ENCODE measurements at places on chromosomes 6 and 20.

DNA sequence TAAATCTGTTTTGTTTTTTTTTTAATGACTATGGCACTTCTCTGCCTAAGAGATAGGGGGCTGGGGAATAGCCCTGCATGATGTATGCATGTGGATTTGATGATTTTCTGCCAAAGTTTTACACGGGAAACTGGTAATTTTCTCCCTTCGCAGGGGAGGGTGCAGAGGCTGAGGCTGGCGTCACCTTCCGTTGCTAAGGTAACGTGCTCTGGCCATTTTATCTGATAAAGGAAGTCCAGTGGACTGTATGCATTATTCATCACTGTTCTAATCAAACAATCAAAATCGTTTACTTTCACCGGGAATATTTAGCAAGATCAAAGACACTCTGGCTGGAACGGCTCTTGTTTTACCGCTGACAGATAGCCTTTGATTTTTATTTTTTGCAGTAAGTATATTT lies 789 bp downstream of the PHACTR1 start:
- peak; percentile 37 for DNase-seq

DNA sequence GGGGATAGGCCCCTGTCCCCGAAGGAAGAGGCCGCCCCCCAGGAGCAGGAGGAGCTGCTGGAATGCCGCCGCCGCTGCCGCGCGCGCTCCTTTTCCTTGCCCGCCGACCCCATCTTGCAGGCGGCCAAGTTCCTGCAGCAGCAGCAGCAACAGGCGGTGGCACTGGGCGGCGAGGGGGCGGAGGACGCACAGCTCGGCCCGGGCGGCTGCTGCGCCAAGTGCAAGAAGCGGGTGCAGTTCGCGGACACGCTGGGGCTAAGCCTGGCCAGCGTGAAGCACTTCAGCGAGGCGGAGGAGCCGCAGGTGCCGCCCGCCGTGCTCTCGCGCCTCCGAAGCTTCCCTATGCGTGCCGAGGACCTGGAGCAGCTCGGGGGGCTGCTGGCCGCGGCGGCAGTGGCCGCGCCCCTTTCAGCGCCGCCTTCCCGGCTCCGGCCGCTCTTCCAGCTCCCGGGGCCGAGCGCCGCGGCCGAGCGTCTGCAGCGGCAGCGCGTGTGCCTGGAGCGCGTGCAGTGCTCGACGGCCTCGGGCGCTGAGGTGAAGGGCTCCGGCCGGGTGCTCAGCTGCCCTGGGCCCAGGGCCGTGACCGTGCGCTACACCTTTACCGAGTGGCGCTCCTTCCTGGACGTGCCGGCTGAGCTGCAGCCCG lies 630 bp downstream of the PPP1R3G start:
- no peak for DNase-seq

DNA sequence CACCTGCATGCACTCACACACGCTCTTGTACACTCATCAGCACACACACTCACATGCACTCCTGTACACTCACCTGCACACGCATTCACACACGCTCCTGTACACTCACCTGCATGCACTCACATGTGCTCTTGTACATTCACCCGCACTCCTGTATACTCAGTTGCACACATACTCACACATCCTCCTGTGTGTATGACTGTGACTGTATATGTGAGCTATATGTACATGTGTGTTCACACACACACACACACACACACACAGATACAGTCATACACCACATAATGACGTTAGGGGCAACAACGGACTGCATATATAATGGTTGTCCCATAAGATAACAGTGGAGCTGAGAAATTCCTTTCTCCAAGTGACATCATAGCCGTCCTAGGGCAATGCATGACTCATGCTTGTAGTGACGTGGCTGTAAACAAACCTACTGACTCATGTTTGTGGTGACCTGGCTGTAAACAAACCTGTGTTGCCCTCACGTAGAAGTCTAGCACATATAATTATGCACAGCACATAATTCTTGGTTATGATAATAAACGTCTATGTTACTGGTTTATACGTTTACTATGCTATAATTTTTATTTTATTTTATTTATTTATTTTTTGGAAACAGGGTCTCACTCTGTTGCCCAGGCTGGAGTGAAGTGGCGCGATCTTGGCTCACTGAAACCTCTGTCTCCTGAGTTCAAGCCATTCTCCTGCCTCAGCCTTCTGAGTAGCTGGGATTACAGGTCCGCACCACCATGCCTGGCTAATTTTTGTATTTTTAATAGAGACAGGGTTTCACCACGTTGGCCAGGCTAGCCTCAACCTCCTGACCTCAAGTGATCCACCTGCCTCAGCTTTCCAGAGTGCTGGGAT lies 22.8 kb upstream of the TAF4 start:
- no peak for DNase-seq

GRCh38 chr6:30061858-30062458 lies 893 bp downstream of the POLR1H start:
- DNase-seq, result no peak

GRCh38 chr6:1923449-1923848 lies 313.7 kb downstream of the FOXC1 start:
- DNase-seq, result no peak
